ENCODE measurements at places on chromosomes 4 and X.

DNA sequence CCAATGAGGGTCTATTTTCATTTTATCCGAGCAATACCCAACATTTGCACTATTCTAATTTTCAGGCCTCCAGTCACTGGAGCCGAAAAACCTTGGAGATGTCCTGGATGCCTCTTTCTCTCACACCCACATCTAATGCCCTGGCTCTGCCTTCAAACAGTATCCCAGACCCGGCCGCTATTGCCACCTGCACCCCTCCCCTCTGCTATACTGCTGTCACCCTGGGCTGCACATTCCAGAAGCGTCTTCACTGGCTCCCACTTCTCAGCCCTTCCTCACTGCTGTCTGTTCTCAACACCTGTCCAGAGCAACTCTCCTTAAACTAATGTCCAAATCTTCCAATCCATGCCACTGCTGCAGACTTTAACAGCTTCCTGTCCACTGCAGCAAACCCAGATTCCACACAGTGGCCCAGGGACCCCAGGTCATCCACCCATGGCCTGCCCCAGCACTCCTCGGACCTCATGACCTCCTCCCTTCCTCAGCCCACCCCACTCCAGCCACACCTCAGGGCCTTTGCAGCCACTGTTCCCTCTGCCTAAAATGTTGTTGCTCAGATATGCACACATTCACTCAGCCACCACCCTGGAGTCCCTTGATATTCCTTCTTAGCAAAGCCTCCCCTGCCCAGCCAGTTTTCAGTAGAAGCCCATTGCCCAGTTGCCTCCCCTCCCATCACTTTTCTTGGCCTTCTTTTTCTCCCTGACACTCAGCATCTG is 30.5 kb upstream of the PPP2R2C start:
- no peak for DNase-seq

GRCh38 chrX:9786798-9787635 is 788 bp downstream of the SHROOM2 start:
- no peak for DNase-seq

DNA sequence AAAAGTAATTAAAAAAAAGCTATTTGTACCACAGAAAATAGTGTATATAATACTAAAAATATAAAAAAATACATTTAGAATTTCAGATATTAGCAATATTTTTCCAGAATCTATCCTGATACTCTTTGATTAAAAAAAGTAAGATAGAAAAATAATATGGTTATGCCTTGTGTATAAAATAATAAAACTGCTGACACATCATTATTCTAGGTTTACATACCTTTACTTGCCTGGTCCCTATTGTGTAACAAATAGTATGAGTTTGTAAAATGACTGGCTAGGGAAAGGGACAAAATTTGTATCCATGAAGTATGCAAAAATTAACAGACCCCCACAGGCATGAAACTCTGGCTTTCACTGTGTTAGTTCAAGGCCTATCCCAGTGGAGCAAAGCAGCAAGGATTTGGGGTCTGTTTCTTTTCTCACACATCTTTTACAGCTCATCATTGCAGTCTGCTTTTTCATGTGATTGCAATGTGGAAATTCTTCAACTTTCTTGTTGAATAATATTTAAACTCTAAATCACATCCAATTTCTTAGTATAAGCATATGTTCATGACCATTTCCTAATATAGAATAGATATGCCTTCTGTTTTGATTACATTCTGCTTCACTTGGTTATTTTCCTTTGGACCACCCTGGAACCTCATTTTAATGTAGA is 136.7 kb upstream of the PCDH18 start:
- peak; percentile 38 for DNase-seq

DNA sequence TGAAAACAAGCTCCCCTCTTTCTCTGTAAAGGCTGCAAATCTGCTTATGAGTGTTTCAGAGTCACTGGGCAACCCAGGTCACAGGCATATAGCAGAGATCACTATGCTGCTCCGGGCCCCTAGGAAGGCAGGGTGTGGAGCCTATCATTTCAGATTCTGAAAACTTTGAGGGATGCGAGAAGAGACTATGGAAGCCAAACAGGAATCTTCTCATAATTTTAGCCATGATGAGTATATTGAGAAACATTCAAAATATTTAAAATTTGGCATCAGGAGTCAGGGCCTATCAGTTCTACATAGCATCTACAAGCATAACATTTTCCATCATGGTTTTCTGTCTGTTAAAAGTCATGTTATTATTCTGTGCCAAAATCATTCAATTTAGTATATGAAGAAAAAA is 61.7 kb upstream of the ATXN3L start:
- peak; percentile 73 for DNase-seq

GRCh38 chrX:153523269-153523668 is 5.8 kb downstream of the ATP2B3 start:
- DNase-seq = no peak

DNA sequence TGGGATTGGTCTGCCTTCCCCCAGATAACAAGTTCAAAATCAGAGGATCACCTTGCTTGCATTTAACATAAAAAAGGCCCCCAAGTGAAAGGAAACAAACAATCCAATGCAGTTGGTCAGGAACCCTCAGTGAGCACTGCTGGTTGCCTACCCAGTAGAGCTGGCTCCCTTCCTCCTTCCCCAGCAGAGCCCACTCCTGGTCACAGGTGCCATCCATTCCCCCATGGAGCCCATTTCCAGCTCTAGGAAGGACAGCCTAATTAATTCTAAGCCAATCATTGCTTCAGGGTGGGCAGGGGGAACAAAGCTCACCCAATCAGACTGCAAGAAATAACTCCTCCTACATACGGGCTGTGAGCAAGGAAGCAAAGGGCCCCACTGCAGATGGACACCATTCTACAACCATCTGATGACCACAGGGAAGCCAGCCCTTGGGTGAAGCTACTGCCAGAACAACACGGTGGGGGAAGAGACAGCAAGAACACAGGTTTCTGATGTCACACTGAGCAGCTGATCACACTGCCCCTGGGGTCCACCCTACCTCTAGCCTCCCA is 86.5 kb downstream of the SH3KBP1 start:
- DNase-seq = no peak

DNA sequence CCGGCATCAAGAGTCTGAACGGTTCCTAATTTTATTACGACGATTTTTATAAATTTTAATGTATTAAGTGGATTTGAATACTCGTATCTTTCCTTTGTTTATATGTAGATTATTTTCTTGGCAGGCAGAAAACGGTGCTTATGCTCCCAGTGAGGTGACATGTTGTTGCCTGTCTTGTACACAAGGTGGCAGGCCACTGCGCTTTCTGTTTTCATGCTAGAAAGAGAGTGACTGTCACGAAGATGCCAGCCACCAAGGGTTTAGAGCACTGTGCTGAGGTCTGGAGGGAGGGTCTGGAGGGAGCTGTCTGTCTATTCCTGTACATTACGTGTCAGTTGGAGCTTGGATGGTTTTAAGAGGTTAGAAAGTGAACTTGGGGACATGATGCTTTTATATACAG is 87.7 kb downstream of the SHROOM2 start:
- DNase-seq = no peak

DNA sequence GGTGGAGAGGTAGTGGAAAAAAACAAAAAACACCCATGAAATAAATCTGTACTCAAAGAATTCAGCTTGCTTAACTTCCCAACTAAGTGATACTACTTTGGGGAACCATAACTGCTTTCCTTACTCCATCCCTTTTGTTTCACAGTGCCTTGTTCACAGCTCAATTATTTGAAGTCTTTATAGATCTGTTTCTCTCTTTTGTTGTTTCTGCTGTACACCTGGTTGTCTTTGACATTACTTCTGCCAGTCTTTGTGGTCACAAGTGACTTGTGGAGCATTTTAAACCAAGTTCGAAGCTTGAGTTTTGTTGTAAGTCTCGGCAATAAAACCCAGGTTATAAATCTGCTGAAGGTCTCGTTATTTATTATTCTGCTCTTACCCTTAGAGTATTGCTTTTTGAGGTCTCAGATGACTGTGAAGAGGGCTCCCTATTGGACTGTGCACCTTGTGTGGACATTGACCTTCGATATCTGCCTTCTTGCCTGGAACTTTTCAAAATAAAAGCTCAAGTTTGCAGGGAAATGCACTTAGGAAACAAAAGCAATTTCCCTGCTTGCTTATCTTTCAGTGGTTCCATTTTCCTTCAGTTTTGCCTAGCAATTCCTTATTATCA is 59.8 kb downstream of the ANK2 start:
- no peak for DNase-seq

DNA sequence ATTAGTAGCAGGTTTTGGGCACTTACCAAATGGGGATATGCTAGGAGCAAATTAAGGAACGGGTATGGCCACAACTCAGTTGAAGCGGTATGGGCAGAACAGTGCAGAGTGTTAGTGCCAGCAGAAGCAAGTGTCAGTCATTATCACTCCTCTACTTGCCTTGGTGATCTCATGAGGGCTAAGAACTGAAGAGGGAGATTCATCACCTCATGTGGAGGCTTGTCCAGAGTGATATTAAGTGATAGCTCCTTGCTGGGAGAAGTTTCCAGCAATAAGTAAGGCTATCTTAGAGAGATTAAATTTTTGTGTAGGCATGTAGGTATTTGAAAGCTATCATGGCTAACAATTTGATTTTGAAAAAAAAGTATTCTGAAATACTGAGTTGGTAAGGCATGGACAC is 615.4 kb upstream of the SMIM31 start:
- DNase-seq = no peak

DNA sequence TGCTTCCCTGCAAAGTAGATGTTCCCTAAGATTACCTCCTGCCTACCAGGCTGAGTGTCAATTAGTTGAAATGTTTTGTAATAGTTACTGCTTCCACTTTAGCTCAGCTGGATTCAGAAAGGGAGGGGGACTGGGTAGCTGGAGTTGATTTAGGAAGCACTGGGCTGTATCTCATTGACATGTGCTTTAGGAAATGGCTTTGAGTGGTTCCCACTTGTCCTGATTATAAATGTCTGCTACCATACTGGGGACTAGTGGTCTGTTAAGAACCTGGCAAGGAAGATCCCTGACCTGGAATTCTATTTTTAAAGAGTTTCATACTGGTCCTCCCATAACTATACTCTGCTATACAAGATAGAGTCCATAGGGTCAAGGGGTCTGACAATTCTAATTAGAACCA is 363.9 kb upstream of the PPP1R2C start:
- no peak for DNase-seq

- DNase-seq = no peak
These were observed 9.3 kb upstream of the TBC1D19 start for GRCh38 chr4:26574563-26574962.

DNA sequence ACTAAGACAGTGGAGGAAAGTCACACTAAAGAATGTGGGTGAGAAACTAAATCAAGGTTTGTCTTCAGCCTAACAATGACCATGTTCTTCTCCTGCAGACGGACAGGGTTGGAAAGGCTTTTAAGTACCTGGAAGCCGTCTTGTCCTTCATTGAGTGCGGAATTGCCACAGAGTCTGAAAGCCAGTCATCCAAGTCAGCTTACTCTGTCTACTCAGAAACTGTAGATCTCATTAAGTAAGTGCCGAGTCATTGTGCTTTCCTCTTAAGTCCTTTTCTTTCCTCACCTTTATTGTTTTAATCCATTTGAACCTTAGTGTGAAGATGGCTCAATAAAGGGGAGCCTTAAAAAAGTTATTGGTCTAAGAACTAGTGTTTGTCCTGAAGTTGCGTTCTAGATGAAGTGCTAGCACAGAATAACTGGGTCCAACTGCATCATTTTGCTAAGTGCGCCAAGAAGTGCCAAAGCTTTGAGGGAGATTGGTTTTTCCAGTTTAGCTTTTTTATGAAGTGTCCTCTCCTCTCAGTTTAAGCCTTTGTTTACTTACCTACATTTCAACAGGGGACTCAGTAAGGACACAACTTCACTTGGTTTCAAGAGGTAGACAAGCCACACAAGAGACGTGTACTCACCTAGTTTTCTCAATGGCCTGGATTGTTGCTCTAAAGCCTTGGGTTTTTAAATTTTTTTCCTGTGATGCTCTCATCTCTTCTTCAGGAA is 89.3 kb downstream of the KLHL8 start:
- no peak for DNase-seq

DNA sequence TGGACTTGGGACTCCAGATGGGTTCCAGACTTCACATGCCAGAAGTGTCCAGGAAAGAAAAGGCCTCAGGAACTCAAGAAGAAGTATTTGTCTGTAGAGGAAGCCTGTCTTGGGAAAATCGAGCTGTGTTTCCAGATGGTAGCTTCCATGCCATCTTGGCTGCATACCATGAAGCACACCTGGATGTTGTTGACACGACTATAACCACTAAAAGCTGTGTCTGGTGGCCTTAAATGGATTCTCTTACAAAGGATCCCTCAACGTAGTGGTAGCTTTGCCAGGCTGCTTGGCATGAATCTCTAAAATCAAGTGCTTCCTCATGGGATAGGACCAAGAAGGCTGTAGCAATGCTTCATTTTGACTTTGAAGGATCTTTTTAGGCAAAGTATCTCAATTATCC is 313.4 kb upstream of the BOD1L1 start:
- no peak for DNase-seq

DNA sequence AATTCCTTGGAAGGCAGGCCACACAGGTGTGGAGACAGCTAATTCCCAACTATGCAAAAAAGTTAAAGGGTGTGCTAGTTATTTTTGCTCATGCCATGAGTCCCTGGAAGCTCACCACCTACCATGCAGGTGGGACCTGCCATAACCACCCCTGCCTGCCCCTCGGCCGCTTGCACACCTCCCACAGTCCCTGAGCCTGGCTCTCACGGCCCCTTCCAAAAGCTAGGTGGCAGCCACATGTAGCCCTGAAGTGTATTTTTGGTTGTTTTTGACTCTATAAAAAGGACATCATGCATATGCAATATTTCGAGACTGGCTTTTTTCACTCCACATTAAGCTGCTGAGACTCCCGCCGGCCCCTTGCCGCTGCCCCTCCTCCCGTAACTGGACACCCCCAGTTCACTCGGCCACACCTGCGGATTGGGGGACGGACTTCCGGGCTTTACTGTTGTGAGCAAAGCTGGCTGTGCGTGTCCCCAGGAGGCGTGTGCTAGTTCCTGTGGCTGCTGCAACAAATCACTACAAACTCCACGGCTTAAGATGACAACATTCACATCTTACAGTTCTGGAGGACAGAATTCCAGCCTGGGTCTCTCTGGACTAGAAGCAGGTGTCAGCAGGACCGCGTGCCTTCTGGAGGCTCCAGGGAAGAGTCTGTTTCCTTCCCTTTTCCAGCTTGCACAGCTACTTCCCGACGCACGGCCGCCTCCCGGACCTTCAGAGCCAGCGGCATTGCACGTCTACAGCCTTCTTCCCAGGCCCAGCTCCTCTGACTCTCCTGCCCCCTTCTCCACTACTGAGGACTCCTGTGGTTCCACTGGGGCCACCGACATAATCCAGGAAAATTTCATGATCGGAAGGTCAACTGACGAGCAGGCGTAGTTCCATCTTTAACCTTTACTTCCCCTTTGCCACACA is 24.8 kb downstream of the ZFYVE28 start:
- DNase-seq = no peak

- DNase-seq = peak; percentile 22
These were observed 19.4 kb downstream of the RPS6KA6 start for GRCh38 chrX:84168574-84168973.

DNA sequence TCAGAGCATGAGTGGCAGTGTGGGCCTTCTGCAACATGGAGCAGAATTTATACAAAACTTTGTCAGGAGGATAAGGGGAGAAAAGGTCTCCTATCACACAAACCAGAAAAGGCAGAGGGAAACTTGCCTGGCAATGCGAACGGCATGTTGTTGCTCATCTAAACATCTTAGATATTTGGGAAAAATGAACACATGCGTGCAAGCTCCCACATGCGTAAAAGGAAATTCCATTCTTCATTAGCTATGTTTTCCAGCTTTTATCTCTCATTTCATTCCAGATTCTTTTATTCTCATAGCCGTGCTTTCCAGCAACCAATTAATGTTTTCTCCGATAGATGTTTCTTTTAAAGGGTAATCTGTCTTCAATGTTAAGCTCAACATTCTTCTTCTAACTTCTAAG is 31.3 kb upstream of the GBA3 start:
- peak; percentile 41 for DNase-seq

Data from fibroblast of upper back skin (primary cell).